ENCODE measurements at places on chromosomes 2 and 18. TPM values are rescaled to one million over a fixed set of nuclear protein-coding genes. Genes with fewer than 3 reads are reported as not detected.

Gene SPATA3
- not detected for total RNA-seq

Gene CFAP65
- total RNA-seq: 7.6 TPM

Gene KLHL14
- total RNA-seq: 0.24 TPM

Gene ZBTB7C
- total RNA-seq: 15.0 TPM

Gene TTN
- 40.3 TPM for total RNA-seq

Gene ABCG8
- total RNA-seq: not detected

Gene ALK
- total RNA-seq: 1.1 TPM

- DNase-seq: no peak
- H3K4me3 ChIP-seq: no peak overlapping the region
- H3K4me1 ChIP-seq: no peaks in the 10 kb centered on the region
- H3K27ac ChIP-seq: no peak overlapping the region
- H3K27me3 ChIP-seq: no peaks in the 10 kb centered on the region
- no peaks in the 10 kb centered on the region for H3K36me3 ChIP-seq
These were observed 320.9 kb upstream of the MC4R start for GRCh38 chr18:60693426-60693825.

GRCh38 chr2:112712465-112712864 lies 8.4 kb upstream of the NT5DC4 start:
- no peaks in the 10 kb centered on the region for H3K36me3 ChIP-seq
- H3K4me3 ChIP-seq: no peak overlapping the region
- no peaks in the 10 kb centered on the region for H3K27me3 ChIP-seq
- peaks cover 7% of the 10 kb centered on the region for H3K4me1 ChIP-seq

GRCh38 chr2:36382472-36382871 lies 26.9 kb downstream of the CRIM1 start:
- H3K27ac ChIP-seq: no peak overlapping the region
- H3K4me1 ChIP-seq: peaks cover 33% of the 10 kb centered on the region
- no peak for DNase-seq
- no peaks in the 10 kb centered on the region for H3K27me3 ChIP-seq
- H3K36me3 ChIP-seq: no peaks in the 10 kb centered on the region

DNA sequence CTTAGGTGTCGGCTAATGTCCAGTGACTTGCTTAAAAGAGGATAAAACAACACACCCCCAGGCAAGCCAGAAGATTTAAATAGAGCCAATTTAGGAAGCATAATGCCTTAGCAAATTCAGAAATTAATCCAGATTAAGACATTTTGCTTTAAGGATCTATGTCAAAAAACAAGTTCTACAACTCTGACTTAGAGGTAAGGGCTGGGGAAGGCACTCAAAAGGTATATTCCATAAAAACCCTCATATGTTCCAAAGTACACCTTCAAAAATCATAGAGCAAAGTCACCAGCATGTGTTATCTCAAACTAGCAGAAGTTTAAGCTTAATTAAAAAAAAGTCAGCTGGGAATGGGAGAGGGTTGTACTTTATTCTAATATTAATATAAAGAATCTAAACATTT lies 206.4 kb downstream of the NOL4 start:
- H3K27ac ChIP-seq: no peak overlapping the region
- no peak overlapping the region for H3K4me3 ChIP-seq
- H3K4me1 ChIP-seq: no peaks in the 10 kb centered on the region

- no peak overlapping the region for H3K27ac ChIP-seq
- no peaks in the 10 kb centered on the region for H3K4me1 ChIP-seq
- no peaks in the 10 kb centered on the region for H3K27me3 ChIP-seq
- DNase-seq: no peak
- H3K36me3 ChIP-seq: no peaks in the 10 kb centered on the region
These were observed 7.5 kb upstream of the SERPINB13 start for GRCh38 chr18:63579616-63580015.

DNA sequence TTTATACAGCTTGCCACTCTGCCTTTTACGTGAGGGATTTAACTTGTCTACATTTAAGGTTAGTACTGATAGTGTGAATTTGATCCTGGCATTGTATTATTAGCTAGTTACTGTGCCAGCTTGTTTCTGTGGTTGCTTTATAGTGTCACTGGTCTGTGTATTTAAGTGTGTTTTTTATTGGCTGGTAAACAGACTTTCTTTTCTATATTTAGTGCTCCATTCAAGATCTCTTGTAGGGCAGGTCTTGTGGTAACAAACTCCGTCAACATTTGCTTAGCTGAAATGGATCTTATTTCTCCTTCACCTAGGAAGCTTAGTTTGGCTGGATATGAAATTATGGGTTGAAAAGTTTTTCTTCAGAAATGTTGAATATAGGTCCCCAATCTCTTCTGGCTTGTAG lies 1971.0 kb upstream of the LRRTM1 start:
- H3K36me3 ChIP-seq: no peaks in the 10 kb centered on the region
- no peak for DNase-seq
- no peaks in the 10 kb centered on the region for H3K4me1 ChIP-seq
- no peaks in the 10 kb centered on the region for H3K27me3 ChIP-seq

DNA sequence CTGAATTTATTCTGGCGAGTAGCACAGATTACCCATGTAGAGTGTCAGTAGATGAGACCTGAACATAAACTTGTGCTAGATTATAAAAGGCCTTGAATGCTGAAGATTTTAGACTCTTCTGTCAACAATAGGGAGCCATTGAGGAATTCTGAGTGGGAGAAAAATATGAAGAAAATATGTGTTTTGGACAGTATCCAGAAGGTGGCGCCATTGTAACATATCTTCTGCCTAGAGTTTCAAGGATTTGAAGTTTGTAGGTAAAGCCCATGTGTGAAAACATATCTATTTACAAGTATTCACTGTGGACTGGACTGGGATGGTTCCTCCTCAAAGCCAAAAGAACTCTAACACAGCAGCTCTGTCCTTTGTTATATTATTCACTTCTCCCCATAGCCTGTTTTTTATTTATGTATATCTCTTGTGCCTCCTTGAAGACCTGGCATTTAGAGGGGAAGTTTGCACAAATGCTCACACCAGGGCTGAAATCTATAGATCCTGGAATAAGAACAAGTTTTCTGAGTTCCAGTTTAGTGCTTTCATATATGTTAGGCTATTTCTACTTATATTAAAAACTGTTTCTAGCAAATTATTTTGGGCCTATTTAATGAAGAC lies 124.9 kb downstream of the RDH14 start:
- no peaks in the 10 kb centered on the region for H3K27me3 ChIP-seq
- no peak overlapping the region for H3K4me3 ChIP-seq
- H3K27ac ChIP-seq: no peak overlapping the region
- H3K36me3 ChIP-seq: no peaks in the 10 kb centered on the region
- DNase-seq: no peak

GRCh38 chr2:158718196-158718585 lies 76.9 kb upstream of the DAPL1 start:
- no peak for DNase-seq
- peaks cover 27% of the 10 kb centered on the region for H3K4me1 ChIP-seq
- H3K27me3 ChIP-seq: no peaks in the 10 kb centered on the region
- no peak overlapping the region for H3K4me3 ChIP-seq

GRCh38 chr2:20622731-20623130 lies 28.2 kb downstream of the HS1BP3 start:
- no peak overlapping the region for H3K27ac ChIP-seq
- peaks cover 40% of the 10 kb centered on the region for H3K4me1 ChIP-seq
- peak; percentile 41 for DNase-seq
- H3K27me3 ChIP-seq: no peaks in the 10 kb centered on the region

- no peak overlapping the region for H3K27ac ChIP-seq
- DNase-seq: no peak
- H3K4me1 ChIP-seq: peaks cover 13% of the 10 kb centered on the region
These were observed 16.7 kb upstream of the BZW1 start for GRCh38 chr2:200795028-200795440.

- no peak overlapping the region for H3K4me3 ChIP-seq
- no peak for DNase-seq
- H3K36me3 ChIP-seq: no peaks in the 10 kb centered on the region
- H3K27ac ChIP-seq: no peak overlapping the region
These were observed 132.2 kb downstream of the TDRD15 start for GRCh38 chr2:21256006-21256405.

- no peaks in the 10 kb centered on the region for H3K4me1 ChIP-seq
- no peak for DNase-seq
- no peak overlapping the region for H3K27ac ChIP-seq
- no peaks in the 10 kb centered on the region for H3K27me3 ChIP-seq
These were observed 88.6 kb upstream of the FHL2 start for GRCh38 chr2:105487142-105488069.

DNA sequence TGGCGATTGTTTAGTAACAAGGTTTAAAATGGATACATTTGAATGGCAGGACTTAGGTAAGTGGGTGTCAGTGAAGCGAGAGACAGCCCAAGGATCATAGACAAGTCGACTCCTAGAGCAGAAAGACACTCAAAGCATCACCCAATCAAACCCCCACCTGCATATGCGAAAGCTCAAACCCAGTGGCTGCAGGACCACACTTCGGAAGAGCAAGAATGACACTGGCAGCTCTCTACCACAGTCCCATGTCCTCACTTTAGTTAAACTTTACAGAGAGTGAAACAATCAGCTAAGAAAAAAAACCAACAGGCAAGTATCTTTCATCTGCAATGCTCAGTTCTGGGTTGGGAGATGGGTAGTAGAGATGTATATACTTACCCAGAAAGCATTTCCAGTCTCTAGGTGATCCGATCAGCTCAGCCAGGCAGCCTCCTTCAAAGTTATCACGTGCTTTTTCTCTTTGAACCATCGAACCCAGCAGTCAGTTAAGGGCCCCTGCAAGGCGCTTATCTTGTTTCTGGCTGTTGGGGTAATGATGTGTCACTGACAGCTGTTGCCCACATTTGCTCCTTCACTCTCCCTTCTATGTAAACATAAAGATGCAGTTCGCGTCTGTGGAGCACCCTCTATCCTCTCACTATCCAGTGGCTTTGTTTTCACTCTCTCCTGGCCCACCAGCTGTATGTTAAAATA lies 357.5 kb upstream of the ID2 start:
- no peaks in the 10 kb centered on the region for H3K36me3 ChIP-seq
- H3K4me3 ChIP-seq: no peak overlapping the region
- peaks cover 6% of the 10 kb centered on the region for H3K4me1 ChIP-seq
- DNase-seq: no peak

- H3K27ac ChIP-seq: no peak overlapping the region
- H3K4me3 ChIP-seq: no peak overlapping the region
- DNase-seq: peak; percentile 33
- H3K27me3 ChIP-seq: no peaks in the 10 kb centered on the region
- H3K4me1 ChIP-seq: peaks cover 80% of the 10 kb centered on the region
- H3K36me3 ChIP-seq: no peaks in the 10 kb centered on the region
These were observed 11.7 kb downstream of the HS6ST1 start for GRCh38 chr2:128306931-128307460.

GRCh38 chr2:172969166-172969565 lies 106.5 kb upstream of the MAP3K20 start:
- H3K4me1 ChIP-seq: peaks cover 32% of the 10 kb centered on the region
- H3K4me3 ChIP-seq: no peak overlapping the region
- H3K27ac ChIP-seq: no peak overlapping the region

GRCh38 chr2:86366651-86367498 lies 29.4 kb upstream of the REEP1 start:
- peaks cover 8% of the 10 kb centered on the region for H3K4me1 ChIP-seq
- no peak overlapping the region for H3K4me3 ChIP-seq
- no peak overlapping the region for H3K27ac ChIP-seq
- no peaks in the 10 kb centered on the region for H3K36me3 ChIP-seq

DNA sequence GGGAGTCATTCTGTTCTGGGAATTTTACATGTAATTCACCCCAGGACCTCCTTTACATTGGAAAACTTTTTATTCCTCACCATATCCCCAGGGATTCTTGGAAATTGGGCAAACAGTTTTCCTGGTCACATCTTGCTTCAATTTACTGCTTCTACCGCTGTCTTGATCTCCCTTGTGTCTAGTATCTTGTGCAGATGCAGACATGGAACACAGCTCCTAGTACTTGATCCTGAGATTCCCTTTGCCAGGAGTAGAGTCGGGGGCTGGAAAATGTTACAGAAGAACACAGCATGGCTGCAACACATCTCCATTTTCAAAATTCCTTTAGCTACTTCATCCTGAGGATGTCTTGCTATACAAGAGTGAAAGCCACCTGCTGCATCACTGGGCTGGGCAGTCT lies 472.8 kb downstream of the PLCL1 start:
- H3K4me1 ChIP-seq: no peaks in the 10 kb centered on the region
- H3K36me3 ChIP-seq: no peaks in the 10 kb centered on the region
- no peak overlapping the region for H3K27ac ChIP-seq
- no peak for DNase-seq

- no peak overlapping the region for H3K4me3 ChIP-seq
- no peaks in the 10 kb centered on the region for H3K4me1 ChIP-seq
- no peaks in the 10 kb centered on the region for H3K27me3 ChIP-seq
- H3K36me3 ChIP-seq: no peaks in the 10 kb centered on the region
- no peak overlapping the region for H3K27ac ChIP-seq
- DNase-seq: no peak
These were observed 21.8 kb upstream of the CCDC68 start for GRCh38 chr18:54981076-54981475.

GRCh38 chr2:179021258-179021657 lies 28.7 kb downstream of the CCDC141 start:
- no peaks in the 10 kb centered on the region for H3K4me1 ChIP-seq
- H3K27ac ChIP-seq: no peak overlapping the region
- no peaks in the 10 kb centered on the region for H3K27me3 ChIP-seq
- no peak for DNase-seq

GRCh38 chr2:24818721-24819167 lies 25.5 kb downstream of the CENPO start:
- H3K36me3 ChIP-seq: peaks cover 44% of the 10 kb centered on the region
- DNase-seq: no peak
- H3K27me3 ChIP-seq: no peaks in the 10 kb centered on the region
- no peak overlapping the region for H3K27ac ChIP-seq

DNA sequence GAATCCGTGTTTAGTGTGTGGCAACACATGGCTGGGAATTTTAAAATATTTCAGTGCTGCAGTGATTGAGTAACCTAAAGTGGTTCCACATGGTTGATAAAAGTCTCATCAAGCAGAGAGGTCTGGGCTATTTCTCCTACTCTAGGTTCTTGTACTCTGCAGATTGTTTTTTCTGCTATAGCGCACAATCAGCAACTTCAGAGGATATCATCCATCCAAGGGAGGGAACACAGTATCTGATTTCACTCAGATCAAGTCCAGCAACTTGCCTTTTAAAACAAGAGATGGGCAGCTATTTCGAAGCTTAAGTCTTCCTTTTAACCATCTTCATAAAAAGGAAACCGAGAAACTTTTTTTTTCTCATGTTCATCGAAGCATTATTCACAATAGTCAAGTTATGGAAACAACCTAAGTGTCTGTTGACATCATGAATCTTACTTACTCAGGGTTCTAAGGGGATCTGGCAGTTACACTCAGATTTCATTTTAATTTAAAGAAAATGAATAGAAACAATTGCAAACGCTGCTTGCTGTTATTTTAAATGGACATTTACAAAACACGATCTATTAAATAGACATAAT lies 172.7 kb upstream of the TRIB2 start:
- DNase-seq: no peak
- no peak overlapping the region for H3K4me3 ChIP-seq
- no peaks in the 10 kb centered on the region for H3K36me3 ChIP-seq
- H3K27me3 ChIP-seq: no peaks in the 10 kb centered on the region

GRCh38 chr2:37629529-37629928 lies 41.9 kb downstream of the CDC42EP3 start:
- H3K4me3 ChIP-seq: no peak overlapping the region
- H3K36me3 ChIP-seq: no peaks in the 10 kb centered on the region
- H3K27ac ChIP-seq: no peak overlapping the region
- peaks cover 21% of the 10 kb centered on the region for H3K4me1 ChIP-seq
- H3K27me3 ChIP-seq: no peaks in the 10 kb centered on the region

- H3K4me1 ChIP-seq: peaks cover 17% of the 10 kb centered on the region
- no peak overlapping the region for H3K4me3 ChIP-seq
- DNase-seq: no peak
These were observed 286.5 kb downstream of the MTX2 start for GRCh38 chr2:176555781-176556180.
